Neural progenitor cell (in vitro differentiated cells): ENCODE measurements at places on chromosomes 13 and 19.

DNA sequence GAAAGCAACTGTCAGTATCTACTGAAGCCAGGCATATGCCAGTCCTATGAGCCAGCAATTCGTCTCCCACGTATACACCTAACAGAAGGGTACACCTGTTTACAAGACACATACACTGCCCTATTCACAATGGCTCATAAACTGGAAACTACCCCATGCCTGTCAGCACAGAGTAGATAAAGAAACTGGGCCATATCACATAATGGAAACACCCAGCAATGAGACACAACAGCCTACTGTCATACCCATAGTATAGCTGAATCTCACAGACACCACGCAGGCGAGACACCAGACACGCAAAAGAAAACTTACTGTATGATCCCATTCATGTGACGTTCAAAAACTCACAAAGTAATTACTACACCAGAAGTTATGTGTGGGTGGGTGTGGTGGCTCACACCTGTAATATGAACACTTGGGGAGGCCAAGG is 15.7 kb downstream of the NOSIP start:
- no peak for DNase-seq

DNA sequence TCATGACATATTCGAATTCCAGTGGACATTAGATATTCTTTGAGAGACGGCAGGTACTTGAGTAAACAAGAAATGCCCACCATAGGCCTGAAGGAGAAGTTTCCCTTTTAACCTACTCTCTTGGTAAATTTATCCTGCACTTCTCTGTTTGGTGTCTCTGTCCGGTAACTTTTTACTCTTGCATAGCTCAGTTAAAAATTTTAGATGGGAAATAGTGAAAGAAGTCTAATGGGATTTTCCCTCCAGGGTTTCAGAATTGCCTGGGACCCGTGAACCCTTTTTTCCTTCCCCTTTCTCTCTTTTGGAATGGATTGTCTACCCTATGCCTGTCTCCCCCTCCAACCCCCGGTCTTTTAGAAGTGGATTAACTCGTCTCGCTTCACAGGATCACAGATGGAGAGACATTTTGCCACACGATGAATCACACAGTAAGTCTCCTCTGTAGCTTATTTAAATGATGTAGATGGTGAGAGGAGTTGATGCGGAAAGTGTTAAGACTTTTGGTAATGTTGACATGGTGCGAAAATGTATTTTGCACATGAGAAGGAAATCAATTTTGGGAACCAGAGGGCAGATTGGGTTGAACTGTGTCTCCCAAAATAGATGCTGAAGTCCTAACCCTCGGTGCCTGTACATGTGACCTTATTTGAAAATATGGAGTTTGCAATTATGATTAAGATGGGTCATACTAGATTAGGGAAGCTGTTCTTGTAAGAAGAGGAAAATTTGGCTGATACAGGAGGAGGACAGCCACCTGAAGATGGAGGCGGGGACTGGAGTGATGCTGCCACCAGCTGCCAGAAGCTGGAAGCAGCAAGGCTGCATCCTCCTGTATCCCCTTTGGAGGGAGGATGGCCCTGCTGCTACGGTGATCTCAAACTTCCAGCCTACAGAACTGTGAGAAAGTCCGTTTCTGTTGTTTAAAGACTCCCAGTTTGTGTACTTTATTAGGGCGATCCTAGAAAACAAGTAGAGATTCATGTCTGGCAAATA is 711 bp upstream of the MIPEP start:
- peak; percentile 46 for DNase-seq

DNA sequence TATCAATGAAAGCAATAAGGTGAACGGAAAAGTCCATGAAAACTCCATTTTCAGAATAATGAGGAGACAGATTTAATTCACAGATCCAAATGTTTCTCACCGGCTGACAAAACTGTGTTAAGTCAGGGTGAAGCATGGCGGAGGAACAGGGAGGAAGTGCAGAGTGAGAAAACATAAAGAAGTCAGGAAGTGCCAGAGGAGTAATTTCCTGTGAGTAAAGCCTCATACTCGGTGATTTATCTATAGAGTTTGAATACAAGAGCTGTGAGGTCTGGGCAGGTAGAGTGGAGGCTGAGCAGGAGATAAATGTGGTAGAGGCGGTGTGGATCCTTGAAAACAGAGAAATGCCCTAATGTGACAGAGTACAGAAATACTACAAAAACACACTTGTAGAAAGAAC is 11.4 kb downstream of the CARD8 start:
- no peak for DNase-seq

- DNase-seq: peak; percentile 11
Measured at GRCh38 chr19:16075430-16076153, 703 bp upstream of the TPM4 start.

DNA sequence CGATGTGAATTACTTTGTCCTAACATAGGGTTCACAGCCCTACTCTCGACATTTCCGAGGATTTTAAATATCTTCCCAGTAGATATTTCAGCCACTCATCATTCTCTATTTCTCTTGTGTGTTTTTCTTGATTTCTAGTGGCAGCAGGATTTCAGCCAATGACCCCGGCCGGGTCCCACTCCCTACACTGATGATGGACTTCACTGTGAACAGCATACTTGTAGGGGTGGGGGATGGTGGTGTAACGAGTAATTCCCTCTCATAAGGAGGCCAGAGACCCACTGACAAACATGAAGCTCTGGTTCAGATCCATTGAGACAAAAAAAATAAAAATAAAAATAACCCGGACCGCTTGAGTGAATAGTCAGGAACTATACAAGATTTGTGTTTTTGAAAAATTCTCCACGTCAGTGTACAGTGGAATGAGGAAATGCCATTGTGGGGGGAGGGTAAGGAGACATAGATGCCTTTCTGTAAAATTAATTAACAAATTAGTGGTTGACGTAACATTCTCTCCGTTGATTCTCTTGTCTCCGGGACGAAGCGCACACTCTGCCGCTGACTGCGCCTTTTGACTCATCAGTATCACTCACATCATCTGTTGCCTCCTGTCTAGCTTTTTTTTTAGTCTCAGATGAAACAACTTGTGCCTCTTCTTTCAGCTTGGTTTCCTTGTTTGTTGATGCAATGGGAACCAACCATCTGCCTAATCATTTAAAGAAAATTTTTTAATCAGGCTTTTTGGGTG is 48.8 kb upstream of the IRS2 start:
- DNase-seq: no peak

DNA sequence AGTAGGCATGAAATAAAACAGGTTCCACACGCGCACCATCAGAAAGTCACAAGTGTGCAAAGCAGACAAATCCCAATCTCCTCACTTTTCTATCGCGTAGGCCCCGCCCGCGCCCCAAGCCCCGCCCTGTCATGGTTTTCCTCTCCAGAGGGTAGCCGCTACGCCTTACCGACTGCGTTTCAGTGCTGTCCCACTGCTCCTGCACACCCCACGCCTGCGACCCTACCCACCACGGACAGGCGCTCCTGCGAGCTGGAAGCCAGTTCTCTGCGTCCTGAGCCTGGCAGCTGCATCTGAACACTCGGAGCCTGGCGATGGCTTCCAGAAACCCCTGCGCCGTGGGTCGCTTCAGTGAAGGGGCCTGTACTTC is 379 bp upstream of the ZNF470 start:
- DNase-seq: no peak

DNA sequence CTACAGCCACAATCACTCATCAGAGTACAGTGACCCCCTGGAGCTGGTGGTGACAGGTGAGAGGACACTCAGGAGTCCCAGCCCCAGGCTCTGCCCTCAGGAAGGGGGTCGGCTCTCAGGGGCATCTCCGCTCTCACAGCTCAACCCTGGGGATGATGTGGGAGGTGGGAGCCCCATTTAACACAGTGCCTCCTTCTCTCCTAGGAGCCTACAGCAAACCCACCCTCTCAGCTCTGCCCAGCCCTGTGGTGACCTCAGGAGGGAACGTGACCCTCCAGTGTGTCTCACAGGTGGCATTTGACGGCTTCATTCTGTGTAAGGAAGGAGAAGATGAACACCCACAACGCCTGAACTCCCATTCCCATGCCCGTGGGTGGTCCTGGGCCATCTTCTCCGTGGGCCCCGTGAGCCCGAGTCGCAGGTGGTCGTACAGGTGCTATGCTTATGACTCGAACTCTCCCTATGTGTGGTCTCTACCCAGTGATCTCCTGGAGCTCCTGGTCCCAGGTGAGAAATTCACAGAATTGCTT is 1.0 kb downstream of the LILRA2 start:
- no peak for DNase-seq

- DNase-seq: no peak
Measured at GRCh38 chr19:16561382-16561781, 10.8 kb downstream of the SLC35E1 start.

DNA sequence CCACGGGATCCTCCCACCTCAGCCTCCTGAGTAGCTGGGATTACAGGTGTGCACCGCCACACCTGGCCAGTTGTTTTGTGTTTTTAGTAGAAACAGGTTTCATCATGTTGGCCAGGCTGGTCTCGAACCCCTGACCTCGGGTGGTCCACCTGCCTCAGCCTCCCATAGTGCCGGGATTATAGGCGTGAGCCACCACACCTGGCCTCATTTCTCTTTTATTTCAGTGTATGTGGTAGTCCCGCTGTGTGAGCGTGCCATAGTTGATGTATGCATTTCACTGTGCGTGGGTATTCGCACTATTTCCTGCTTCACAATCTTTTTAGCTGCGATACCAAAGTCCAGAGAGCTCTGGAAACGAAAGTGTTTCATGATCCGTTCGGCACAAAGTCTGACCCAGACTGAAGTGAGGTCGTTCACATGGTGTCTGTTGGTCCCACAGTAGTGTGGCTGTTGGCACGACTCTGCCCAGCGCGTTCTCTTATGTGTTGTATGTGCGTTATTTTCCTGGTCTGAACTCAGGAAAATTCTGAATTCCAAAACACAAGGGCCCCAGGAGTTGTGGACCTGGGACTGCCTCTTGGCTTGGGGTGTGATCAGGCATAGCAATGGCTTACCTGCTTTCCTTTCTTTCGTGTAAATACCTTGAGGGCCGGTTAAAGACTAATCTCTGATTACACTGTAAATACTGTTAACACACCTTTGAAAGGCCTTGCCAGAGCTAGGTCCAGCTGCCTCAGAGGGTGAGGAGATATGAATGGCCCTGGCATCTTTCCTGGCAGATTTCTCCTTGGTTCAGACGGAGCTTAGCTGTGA is 8.6 kb downstream of the EPN1 start:
- DNase-seq: no peak

- peak; percentile 98 for DNase-seq
Measured at GRCh38 chr19:9309974-9310446, 372 bp upstream of the ZNF699 start.

GRCh38 chr19:41932259-41932719 is 4.0 kb upstream of the ERFL start:
- DNase-seq: no peak

DNA sequence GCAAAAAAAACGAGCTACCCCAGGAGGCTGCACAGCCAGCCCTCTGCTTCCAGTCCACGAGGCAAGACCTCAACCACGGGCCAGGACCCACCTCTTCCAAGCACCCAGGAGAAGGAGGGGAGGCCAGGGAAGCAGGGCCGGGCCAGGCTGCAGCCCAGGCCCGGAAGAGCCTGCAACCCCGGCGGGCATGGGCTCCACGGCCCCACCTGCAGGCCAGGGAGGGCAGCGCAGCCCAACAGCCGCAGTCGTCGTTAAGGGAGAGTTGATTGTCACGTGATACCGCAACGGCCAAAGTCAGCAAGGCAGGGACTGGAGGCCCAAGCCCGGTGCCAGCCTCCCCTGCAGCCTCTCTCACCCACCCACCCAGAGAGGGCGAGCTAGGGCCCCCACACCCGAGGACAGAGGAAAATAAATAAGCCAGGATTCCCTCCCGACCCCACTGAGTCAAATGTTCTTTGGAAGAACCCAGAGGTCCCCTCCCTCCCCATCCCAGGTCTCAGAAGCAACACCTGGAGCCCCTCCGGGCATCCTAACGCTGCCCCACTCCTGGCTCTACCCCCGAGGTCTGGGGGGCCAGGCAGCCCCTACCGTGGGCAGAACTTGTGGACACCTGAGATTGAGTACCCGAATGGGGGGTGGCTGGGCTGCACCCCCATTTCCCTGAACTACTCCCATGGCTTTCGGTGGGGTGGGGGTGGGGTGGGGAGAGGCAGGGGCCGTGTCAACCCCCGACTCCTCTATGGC is 5.2 kb upstream of the REXO1 start:
- DNase-seq: peak; percentile 72

GRCh38 chr13:110957181-110957884 is 42.5 kb upstream of the ANKRD10 start:
- DNase-seq: no peak

- peak; percentile 10 for DNase-seq
Measured at GRCh38 chr19:28170066-28170465, 1042.9 kb downstream of the UQCRFS1 start.

GRCh38 chr13:114286808-114287207 is 5.4 kb downstream of the UPF3A start:
- no peak for DNase-seq

- no peak for DNase-seq
Measured at GRCh38 chr13:114044486-114044885, 70.6 kb upstream of the C13orf46 start.

DNA sequence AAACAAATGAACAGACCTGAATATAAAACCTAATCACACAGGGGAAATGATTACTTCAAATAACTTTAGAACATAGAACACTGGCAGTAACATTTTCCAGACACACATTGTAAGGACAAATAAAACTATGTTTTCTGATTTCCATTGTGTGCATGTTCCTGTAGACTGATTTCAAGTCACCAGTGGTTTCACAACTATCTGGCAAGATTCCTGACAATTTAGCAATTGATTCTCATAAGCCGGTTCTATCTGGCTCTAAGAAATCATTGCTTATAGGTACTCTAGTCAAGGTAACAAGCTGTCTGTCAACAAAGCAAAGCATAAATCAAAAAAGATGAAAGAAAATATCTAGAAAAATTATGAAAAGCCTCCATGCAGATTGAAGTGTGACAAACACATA is 19.6 kb upstream of the PCCA start:
- DNase-seq: no peak

DNA sequence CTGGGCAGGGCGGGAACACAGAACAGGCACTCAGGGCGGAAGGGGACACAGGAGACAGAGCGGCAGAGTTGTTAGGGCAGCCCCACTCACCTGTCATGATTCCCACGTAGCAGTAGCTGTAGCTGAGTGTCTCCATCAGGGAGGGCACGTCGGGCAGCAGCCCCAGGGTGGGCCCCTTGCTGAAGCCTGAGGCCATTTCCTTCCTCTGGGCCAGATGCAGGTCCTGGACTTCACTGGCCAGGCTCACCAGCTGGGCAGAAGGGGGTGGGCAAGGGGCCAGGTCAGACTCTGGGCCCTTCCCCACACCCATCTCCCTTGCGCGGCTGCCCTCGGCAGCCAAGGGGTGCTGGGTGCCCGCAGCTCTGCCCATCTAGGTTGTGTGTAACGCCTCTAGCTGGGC is 5.9 kb downstream of the MBOAT7 start:
- no peak for DNase-seq

GRCh38 chr19:13022111-13022858 is 27.0 kb downstream of the NFIX start:
- no peak for DNase-seq
